CD8-positive, alpha-beta T cell (primary cell): ENCODE measurements at places on chromosomes 11 and 22.

DNA sequence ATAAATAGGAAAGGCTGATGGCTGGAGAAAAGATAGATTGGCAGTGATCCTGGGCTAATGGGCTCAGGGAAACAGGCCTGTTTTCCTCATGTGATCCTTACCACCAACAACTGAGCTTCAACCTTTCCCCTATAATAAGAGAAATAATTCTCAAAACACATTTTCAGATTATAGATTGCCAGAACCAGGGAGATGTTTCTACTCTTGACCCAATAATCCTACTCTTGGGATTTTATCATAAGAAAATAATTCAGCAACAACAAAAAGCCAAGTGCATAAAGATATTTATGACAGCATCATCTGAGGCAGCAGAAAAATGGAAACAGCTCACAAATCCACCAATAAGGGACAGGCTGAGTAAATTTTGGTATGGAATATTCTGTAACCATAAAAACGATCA, 54.3 kb downstream of the ADM start:
- no peak for DNase-seq

DNA sequence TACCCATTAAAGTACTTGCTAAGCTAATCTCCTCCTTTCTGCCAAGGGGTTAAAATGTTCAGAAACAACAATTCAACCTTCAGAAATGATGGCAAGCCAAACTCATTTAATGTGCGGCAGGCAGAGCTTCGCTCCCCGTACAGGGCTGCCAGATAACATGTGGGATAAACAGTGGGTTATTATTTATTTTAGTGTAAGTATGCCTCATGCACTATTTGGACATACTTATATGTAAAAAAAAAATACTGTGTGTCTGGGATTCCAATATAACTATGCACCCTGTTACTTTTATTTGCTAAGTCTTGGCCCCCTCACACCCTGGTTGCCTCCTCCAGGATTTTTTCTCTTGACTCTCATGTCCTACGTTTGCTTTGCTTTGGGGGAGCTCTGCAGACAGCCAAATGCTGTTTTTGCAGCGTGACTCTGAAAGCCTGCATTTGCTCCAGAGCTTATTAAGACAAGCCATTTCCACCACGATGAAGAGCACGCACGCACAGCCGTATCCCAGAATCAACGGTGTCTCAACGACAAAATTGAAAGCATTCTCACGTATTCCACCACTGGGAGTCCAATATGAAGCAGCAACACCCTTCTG, 86.5 kb upstream of the SHANK2 start:
- no peak for DNase-seq

GRCh38 chr22:22019659-22020424, 37.3 kb upstream of the TOP3B start:
- no peak for DNase-seq

GRCh38 chr11:87203907-87204602, 166.3 kb downstream of the TMEM135 start:
- no peak for DNase-seq

DNA sequence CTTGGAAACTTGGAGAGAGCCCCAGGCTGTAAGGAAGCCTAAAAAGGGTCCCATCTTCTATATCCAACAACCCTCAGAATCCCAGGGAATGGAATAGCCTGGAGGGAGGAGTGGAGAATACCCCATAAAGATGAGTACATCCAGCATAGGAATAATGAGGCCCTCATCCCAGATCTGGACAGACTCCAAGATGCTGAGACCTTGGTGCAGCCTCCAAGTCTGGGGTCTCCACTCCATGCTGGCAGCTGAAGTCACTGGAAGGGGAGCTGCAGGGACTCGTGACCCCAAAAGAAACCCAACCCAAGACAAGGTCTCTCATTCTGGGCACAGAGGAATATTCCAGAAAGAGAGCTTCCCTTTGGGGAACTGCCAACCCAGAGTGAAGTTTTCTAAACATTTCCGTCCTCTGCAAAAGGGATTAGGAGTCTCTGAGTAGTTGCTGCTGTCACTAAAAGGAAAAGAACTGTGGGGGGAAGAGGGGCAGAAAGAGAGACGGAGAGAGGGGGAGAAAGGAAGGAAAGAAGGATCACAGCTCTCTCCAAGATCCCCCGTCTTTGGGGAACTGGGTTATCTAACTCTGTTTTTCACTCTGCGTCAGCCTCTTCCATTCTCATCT, 589 bp downstream of the SCGB1A1 start:
- DNase-seq: no peak

DNA sequence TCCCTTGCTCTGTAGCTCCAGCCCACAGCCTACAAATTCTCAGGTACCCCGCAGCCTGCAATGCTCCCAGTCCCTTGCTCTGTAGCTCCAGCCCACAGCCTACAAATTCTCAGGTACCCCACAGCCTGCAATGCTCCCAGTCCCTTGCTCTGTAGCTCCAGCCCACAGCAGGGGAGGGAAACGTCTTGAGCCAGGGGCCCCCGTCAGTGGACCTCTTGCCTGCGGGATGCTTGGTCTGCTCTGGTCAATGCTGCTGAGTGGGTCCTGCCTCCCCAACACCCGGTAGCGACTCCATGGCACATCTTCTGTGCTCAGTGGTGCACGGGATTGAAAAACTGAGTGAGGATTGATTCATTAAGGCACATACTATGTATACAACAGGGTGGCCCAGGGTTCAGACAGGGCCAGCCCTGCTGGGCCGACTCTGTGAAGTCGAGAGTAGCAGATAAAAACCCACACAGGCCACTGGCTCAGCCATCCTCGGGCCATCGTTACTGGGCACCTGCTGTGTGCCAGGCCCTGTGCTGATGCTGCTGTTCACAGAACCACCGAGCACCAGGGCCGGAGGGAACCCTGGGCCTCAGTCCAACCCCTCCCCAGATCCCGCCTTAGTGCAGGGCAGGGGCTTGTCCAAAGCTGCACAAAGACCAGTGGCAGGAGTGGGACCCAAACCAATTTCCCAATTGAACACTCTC, 69.7 kb downstream of the MYO7A start:
- DNase-seq: no peak

- no peak for DNase-seq
These were observed 55.3 kb downstream of the CACNA1I start for GRCh38 chr22:39625569-39626537.

DNA sequence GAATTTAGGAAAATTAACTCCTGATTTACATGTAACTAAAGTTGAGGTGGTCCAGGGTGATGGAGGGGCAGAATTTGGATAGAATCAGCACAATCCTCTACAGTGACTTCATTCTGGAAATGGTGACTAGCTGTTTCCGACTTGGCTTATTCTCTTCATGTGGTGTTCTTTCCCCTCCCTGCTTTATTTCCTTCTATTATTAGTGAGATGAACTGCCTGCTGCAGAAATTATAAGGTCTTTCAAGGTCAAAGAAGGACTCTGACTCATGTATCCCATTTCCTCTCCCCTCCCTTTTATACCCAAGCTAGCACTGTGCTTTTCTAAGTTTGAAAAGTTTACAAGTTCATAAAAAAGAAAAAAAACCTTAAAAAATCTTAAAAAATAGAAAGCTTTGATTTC, 12.2 kb upstream of the MRPL17 start:
- DNase-seq: no peak

- no peak for DNase-seq
These were observed 4.3 kb upstream of the LMO1 start for GRCh38 chr11:8267831-8268529.

DNA sequence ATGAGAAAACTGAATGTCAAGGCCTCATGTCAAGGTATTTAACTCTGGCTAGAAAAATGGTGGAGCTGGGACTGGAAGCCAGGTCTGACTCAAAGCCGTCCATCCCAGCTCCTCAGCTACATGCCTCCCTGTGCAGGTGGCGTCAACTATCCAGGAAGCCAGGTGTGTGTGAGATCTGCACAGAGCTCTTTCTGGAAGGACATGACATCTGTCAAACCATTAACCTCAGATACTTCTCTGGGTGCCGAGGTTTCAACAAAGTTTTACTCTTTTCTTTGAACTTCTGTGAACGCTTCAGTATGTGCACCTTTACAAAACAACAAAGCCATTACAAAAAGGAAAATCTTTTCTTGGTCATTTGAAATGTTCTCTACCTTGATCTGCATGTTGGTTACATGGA, 7.0 kb upstream of the CASTOR1 start:
- no peak for DNase-seq

GRCh38 chr11:61973476-61974162, 6.2 kb upstream of the FTH1 start:
- no peak for DNase-seq

DNA sequence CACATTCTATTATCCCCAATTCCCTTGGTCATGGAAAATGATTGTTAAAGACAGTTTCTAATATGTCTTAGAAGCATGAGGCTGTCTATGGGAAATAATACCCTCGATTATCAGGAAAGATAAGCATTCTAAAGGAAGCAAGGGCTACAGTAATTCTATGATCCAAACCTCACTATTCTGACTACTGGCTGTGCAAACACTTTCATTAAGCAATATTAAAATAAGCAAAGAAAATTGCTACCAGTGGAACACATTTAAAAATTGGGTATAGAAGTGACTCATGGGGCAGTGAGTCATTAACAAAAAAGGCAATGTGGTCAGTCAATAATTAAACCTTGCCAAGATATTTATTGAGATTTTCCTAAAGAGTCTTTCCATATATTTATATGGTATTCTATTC, 1415.2 kb upstream of the TENM4 start:
- no peak for DNase-seq

GRCh38 chr11:67280341-67280787, 8.7 kb upstream of the ANKRD13D start:
- no peak for DNase-seq

DNA sequence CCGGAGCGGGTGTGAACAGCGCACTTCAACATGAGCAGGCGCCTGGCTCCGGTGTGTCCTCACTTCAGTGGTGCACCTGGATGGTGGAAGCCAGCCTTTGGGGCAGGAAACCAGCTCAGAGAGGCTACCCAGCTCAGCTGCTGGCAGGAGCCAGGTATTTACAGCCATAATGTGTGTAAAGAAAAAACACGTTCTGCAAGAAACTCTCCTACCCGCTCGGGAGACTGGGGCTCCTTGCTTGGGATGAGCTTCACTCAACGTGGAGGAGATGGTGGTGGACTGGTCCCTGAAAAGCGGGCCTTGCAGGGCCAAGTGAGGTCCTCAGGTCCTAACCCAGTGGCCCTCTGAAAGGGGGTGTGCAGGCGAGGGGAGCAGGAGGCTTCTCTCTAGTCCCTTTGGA, 7.5 kb downstream of the MCAM start:
- no peak for DNase-seq

GRCh38 chr11:16080688-16081381, 275.5 kb downstream of the SOX6 start:
- DNase-seq: no peak

GRCh38 chr11:27354359-27354965, 8.6 kb downstream of the CCDC34 start:
- no peak for DNase-seq

DNA sequence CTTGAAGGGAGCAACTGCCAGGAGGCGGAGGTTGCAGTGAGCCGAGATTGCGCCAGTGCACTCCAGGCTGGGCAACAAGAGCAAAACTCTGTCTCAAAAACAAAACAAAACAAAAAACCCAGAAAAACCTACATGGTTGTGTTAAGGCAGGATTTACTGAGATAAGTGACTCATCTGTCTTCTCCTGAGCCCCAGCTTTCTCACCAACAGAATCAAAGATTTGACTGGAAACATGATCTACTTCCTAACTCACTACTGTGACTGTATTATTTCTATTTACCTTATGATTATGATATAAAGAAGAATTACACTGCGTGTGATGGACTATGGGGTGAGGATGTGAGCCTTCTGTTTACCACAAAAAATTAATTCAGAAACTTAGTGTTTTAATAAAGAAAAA, 21.8 kb downstream of the FAM118B start:
- DNase-seq: no peak

GRCh38 chr11:57313071-57313787, 11.5 kb downstream of the TNKS1BP1 start:
- no peak for DNase-seq

DNA sequence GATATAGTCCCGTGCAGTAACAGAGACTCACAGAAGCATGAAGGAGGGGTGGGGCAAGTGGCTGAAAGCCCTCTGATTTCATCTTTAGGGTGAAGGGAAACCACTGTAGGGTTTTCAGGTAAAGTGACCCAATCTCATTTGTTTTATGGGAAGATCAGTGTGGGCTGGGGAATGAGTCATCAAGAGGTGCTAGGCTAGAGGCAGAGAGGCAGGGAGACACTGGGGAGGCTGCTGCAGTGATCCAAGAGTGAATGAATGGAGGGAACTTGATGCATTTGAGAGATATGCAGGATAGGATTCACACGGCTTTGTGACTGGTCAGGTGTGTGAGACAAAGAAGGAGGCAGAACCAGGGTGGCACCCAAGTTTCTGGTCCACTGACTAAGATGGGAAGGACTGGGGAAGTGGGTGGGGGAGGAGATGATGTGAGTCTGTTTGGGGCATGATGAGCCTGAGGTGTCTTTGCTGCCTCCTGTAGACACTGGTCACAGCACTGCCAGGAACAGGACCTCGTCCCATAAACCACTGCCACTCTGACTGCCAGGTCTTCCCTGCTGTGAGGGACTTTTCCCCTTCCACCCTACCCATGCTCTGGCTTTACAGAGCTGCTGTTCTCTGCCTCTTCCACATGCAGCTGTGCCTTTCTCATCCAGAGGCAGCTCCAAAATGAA, 239.0 kb downstream of the TENM4 start:
- no peak for DNase-seq

- DNase-seq: no peak
These were observed 75.3 kb upstream of the MTNR1B start for GRCh38 chr11:92894197-92894596.

DNA sequence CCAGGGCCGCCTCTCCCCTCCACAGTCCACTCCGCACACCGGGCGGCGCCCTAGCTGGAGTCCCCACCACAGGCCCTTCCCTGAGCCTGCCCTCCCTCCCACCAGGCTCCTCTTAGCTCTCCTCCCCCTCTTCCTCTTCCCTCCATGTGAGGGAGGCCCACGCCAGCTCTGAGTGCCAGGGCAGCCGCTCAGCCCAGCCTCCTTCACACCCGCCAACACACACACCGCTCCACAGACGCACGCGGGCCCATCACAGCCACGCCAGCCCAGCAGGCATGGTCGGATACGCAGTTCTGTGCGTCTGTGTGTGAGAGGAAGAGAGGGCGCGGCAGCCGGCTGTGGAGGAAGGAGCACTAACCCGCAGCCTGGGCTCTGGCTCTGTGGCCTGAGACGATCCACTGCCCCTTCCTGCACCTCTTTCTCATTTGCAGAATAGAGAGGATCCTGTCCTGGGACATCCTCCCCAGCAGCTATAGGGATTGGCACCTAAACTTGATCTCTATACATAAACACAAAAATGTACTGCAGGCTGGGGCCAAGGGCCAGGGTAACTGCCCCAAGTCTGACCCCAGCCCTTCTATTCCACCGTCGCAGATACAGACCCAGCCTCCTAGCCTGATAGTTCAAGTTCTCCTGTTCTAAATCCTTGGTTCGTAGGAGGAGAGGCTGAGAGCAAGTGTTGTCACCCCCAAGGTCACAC, 3.5 kb downstream of the CHRM4 start:
- DNase-seq: no peak

DNA sequence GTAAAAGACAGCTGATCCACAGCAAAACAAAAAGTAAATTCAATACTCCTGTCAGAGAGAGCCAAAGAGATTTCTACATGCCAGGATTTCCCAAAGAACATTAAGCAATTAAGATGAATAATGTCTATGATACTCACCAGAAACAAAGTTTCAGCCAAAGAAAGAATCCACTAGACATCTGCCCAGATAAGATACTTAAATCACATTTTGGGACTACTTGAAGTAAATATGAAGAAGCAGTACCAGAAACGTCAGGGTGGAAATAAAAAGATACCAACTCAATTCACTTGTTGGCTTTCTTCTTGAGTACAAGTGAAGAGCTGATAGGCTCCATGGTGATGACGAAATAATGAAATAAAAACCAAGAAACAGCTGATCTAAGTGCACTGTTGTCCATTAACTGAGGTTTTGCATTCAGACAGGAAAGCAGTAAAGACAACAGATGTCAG, 31.6 kb upstream of the ARHGAP32 start:
- DNase-seq: no peak
